ENCODE measurements at places on chromosomes 12 and 14. TPM values are rescaled to one million over a fixed set of nuclear protein-coding genes. Genes with fewer than 3 reads are reported as not detected.

- no peaks in the 10 kb centered on the region for H3K4me1 ChIP-seq
- DNase-seq, result no peak
- no peak overlapping the region for H3K27ac ChIP-seq
- no peaks in the 10 kb centered on the region for H3K27me3 ChIP-seq
Observed at GRCh38 chr12:18719922-18720510, 17.8 kb downstream of the PLCZ1 start.

- no peak overlapping the region for H3K4me3 ChIP-seq
- no peak overlapping the region for H3K27ac ChIP-seq
- no peak for DNase-seq
- no peaks in the 10 kb centered on the region for H3K27me3 ChIP-seq
- H3K4me1 ChIP-seq, result no peaks in the 10 kb centered on the region
Observed at GRCh38 chr12:85155791-85156190, 119.6 kb downstream of the LRRIQ1 start.

DNA sequence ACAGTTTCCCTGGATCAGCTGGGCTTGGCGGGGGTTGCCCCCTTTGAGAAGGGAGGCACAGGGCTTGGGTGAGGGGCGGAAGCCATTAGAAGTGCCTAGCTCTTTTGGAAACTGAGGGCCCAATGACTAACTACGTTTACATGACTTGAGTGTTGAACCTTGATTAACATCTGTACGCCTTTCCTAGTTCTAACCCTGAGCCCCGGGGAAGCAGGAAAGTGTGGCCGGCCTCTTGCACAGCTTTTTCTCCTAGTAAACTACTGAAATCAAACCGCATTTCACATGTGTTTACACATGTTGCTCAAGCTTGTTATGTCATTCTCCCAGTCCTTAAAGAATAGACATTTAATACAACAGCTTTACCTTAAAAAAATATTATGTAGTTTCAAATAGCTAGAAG, 1356.4 kb upstream of the TMEM132C start:
- H3K36me3 ChIP-seq, result no peaks in the 10 kb centered on the region
- H3K4me3 ChIP-seq, result no peak overlapping the region
- DNase-seq, result no peak
- no peak overlapping the region for H3K27ac ChIP-seq
- H3K4me1 ChIP-seq, result no peaks in the 10 kb centered on the region
- H3K27me3 ChIP-seq, result no peaks in the 10 kb centered on the region

MRPS35 gene
- total RNA-seq, result 22.0 TPM

DNA sequence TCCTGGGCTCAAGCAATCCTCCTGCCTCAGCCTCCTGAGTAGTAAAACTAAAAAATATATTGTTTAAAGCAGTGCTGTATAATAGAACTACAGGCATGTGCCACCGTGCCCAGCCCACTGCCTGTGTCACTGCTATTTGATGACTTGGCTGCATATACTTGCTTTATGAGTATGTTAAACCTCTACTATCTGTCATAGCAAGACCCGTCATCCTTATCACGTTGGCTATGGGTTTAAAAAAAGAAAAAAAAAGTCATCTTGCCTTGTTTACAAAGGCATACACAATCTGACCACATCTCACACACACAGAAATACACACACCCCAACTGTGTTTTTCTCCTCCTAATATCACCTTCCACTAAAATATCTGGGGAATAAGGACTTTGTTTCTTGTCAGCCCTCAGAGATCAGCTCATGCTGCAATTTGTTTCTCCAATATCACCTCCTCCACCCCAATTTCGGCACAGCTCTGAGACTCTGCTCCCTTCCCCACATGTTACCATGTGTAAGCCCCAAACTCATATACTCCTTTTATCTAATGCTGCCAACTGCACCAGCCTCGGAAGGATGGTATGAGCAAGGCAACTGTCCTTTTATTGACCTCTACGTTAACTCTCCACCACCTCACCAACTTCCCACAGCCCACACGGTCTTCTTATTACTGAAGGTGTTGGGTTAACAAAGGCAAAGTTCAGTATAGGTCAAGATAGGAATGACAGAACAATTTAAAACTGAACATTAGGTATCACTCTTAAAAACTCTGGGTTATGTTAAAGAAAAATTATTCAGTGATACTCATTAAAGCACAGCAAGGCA, 802 bp upstream of the TMPRSS12 start:
- no peaks in the 10 kb centered on the region for H3K27me3 ChIP-seq
- no peaks in the 10 kb centered on the region for H3K36me3 ChIP-seq
- no peak overlapping the region for H3K4me3 ChIP-seq
- no peak for DNase-seq
- no peak overlapping the region for H3K27ac ChIP-seq

Data from T-cell (primary cell).